Activated naive CD4-positive, alpha-beta T cell treated with anti-CD3 and anti-CD28 coated beads, Interleukin-2, amount 10 ng/mL, durations not matched to agents 7 days and 5 days (primary cell): ENCODE measurements at places on chromosomes 4 and X.

GRCh38 chr4:157043131-157043530 lies 32.8 kb upstream of the GLRB start:
- H3K27ac ChIP-seq: no peak overlapping the region
- H3K27me3 ChIP-seq: no peaks in the 10 kb centered on the region
- no peaks in the 10 kb centered on the region for H3K4me1 ChIP-seq
- DNase-seq: no peak
- H3K36me3 ChIP-seq: no peaks in the 10 kb centered on the region

DNA sequence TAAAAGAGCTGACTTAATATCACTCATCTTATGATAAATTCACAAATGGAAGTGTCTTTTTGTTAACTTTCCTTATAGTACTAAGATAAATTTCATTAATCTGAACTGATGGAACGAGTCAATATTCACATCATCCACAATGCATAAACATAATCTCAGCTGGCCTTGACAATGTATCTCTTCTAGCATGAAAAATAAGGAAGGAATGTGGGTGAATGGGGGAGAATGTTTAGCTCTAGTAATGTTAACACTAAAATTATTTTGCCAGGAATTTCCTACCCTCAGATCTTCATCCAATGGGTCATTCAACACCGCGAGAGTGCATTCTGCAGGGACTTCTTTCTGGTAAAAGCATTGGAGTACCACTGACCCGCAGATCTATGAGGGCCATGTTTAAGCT lies 15.8 kb downstream of the TRPC3 start:
- peaks cover 14% of the 10 kb centered on the region for H3K4me1 ChIP-seq
- H3K27ac ChIP-seq: no peak overlapping the region
- H3K36me3 ChIP-seq: no peaks in the 10 kb centered on the region
- DNase-seq: no peak
- H3K27me3 ChIP-seq: peaks cover 53% of the 10 kb centered on the region

- no peaks in the 10 kb centered on the region for H3K4me1 ChIP-seq
- no peak overlapping the region for H3K4me3 ChIP-seq
- DNase-seq: no peak
- no peaks in the 10 kb centered on the region for H3K27me3 ChIP-seq
Measured at GRCh38 chr4:119087656-119088055, 48.0 kb upstream of the MYOZ2 start.

DNA sequence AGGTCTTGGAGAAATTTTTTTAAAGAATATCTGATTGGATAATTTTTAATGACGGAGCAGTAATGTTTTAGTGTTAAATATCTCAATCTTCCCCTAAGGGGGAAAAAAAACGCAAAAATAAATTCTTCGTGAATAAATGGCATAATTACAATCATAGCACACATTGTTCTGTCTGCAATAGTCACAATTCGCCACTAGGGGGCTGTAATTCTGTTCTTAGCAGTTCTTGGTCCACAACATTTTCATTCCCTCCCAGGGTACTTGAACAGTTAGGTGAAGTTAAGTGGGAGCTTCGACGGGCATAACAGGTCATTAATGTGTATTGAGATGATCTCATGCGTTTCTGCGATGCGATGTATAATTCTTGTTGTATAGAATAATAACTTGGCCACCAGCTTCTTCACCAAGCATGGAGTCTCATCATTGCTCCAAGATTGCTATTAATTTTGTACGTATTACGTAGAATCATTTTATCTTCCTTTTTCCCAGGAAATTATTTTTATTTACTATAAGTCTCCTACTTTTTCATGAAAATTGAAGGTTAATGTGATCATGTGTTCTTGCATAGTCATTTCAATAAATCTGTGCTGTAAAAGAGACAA lies 27.2 kb downstream of the HTR2C start:
- no peaks in the 10 kb centered on the region for H3K27me3 ChIP-seq
- no peaks in the 10 kb centered on the region for H3K36me3 ChIP-seq
- H3K4me1 ChIP-seq: no peaks in the 10 kb centered on the region
- peak; percentile 19 for DNase-seq
- no peak overlapping the region for H3K4me3 ChIP-seq

DNA sequence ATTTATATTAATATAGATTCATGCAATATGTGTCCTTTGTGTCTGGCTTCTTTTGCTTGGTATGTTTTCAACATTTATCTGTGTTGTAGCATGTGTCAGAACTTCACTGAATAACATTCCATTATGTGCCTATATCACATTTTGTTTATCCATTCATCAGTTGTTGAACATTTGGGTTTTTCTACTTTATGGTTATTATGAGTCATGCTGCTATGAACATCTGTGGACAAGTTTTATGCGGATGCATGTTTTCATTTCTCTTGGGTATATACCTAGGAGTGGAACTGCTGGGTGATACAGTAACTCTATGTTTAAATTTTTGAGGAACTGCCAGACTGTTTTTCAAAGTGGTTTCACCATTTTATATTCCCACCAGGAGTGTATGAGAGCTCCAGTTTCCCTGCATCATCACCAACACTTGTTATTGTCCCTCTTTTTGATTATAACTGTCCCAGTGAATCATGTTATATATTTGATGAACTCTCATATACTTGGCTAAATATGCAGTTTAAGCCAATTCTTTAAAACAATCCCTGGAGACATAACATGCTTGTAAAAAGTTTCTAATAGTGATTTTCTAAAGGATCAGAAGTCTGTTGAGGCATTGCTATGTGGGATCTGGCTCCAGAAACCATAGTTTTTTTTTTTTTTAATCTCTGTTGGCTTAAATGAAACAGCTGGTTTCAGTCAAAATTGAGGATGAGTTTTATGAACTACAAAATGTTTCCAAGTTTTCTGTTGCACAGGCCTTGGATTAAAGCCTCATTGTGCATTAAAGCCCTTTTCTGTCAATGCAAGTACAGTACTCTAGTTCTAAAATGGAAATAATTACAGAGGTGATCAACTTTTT lies 21.6 kb upstream of the REPS2 start:
- no peak overlapping the region for H3K4me3 ChIP-seq
- no peak overlapping the region for H3K27ac ChIP-seq
- DNase-seq: no peak
- no peaks in the 10 kb centered on the region for H3K36me3 ChIP-seq

GRCh38 chr4:76666944-76667532 lies 230.9 kb downstream of the SOWAHB start:
- DNase-seq: no peak
- H3K4me3 ChIP-seq: no peak overlapping the region
- H3K27ac ChIP-seq: no peak overlapping the region

DNA sequence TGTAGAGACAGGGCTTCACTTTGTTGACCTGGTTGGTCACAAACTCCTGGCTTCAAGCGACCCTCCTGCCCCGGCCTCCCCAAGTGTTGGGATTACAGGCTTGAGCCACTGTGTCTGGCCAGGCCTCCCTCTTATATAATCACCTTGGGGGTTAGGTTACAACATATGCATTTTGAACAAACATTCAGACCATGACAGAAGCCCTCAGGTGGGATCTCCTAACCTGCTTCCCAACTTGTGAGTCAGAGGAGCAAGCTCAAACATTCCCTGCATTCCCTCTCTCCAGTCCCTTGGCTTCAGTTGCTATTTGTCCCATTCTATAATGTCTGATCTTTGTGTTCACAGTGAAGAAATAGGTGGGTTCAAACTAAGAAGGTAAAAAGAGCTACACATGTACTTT lies 76.5 kb upstream of the NRK start:
- no peak overlapping the region for H3K27ac ChIP-seq
- no peaks in the 10 kb centered on the region for H3K27me3 ChIP-seq
- H3K4me3 ChIP-seq: no peak overlapping the region
- no peaks in the 10 kb centered on the region for H3K4me1 ChIP-seq
- H3K36me3 ChIP-seq: no peaks in the 10 kb centered on the region

DNA sequence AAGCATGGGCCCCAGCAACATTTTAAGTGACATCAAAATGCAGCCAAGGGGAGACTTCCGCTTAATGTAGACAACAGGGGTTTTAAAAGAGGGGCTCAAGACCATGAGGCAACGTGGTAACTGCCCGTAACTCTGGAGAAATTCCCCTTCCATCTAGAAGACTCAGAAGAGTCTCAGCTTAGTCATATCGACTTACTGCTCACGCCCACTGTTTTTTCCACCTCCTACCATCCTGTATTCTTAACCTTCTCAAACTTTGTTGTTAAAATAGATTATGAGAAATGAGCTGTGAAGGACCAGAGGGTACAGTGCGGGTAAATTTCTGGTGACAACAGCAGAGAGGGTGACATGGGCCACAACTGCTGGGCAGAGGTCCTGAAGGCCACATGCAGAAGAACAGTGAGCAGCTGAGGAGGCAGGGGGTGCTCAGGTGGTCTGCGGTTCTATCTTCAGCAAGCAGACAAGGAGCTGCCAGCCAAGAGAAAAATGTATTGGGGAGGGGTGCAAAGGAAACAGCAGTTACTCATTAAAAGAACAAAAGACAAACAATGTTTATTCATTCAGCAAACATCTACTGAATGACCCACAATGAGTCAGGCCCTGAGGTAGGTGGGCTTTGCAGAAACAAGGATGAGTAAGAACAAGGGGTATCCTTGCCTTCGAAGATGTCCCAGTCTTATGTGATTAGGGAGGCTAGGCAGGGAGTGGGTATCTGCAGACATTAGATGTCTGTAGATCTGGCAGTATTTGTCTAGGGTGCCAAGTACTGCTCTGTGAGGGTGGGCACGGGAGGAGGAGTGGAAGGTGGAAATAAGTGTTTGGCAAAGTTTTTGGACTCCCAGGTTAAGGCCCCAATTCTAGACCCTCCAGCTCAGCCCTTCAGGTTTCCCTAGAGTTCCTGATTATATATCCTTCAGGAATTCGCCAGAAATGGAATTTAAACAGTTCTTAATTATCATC lies 175.3 kb downstream of the TSPAN5 start:
- H3K4me3 ChIP-seq: no peak overlapping the region
- no peak for DNase-seq
- peaks cover 48% of the 10 kb centered on the region for H3K4me1 ChIP-seq
- H3K27ac ChIP-seq: no peak overlapping the region
- H3K27me3 ChIP-seq: no peaks in the 10 kb centered on the region

DNA sequence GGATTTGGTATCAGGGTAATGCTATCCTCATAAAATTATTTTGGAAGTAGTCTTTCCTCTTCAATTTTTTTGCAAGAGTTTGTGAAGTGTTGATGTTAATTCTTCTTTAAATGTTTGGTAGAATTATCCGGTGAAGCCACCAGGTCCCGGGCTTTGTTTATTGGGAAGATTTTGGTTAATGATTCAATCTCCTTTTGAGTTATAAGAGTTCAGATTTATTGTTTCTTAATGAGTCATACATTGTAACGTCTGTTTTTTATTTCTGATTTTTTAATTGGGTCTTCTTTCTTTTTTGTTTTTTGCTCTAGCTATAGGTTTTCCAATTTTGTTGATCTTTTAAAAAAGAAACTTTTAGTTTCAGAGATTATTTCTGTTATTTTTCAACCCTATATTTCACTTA lies 412.3 kb downstream of the PDGFC start:
- no peak overlapping the region for H3K4me3 ChIP-seq
- H3K36me3 ChIP-seq: no peaks in the 10 kb centered on the region
- no peak overlapping the region for H3K27ac ChIP-seq
- DNase-seq: no peak
- no peaks in the 10 kb centered on the region for H3K27me3 ChIP-seq

DNA sequence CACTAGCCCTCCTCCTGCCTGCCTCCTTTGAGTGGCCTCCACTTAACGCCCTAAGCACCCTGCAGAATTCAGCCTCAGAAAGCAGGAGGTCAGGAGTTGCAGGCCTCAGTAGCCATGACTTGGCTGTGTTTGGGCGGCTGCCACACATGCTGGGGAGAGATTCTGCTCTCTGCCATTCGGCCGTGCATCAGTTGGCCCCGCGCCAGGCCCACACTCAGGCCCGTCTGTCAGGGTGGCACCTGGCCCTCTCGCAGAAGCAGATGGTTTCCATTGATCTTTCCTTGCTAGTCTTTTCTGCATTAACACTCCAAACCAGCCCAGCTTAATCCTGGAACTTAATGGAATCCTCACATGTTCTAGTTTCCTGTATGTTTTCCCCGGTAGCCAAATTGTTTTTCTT lies 30.7 kb upstream of the ATP6AP2 start:
- H3K4me3 ChIP-seq: no peak overlapping the region
- no peaks in the 10 kb centered on the region for H3K4me1 ChIP-seq
- no peak overlapping the region for H3K27ac ChIP-seq
- no peaks in the 10 kb centered on the region for H3K27me3 ChIP-seq

DNA sequence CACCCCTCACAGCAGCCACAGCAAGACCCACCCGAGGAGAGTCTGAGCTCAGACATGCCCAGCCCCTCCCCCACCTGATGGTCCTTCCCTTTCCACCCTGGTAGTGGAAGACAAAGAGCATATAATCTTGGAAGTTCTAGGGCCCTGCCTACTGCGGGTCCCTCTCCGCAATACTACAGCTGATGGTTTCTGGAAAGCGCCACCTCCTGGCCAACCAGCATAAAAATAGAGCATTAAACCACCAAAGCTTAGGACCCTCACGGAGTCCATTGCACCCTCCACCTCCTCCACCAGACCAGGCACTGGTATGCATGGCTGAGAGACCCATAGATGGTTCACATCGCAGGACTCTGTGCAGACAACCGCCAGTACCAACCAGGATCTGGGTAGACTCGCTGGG lies 78.2 kb downstream of the SH3BGRL start:
- no peak for DNase-seq
- no peak overlapping the region for H3K27ac ChIP-seq
- no peaks in the 10 kb centered on the region for H3K27me3 ChIP-seq
- H3K4me1 ChIP-seq: no peaks in the 10 kb centered on the region

- H3K4me1 ChIP-seq: no peaks in the 10 kb centered on the region
- no peaks in the 10 kb centered on the region for H3K36me3 ChIP-seq
- no peak for DNase-seq
- H3K27me3 ChIP-seq: no peaks in the 10 kb centered on the region
- no peak overlapping the region for H3K27ac ChIP-seq
- H3K4me3 ChIP-seq: no peak overlapping the region
Measured at GRCh38 chr4:143375326-143376073, 38.8 kb downstream of the GAB1 start.

DNA sequence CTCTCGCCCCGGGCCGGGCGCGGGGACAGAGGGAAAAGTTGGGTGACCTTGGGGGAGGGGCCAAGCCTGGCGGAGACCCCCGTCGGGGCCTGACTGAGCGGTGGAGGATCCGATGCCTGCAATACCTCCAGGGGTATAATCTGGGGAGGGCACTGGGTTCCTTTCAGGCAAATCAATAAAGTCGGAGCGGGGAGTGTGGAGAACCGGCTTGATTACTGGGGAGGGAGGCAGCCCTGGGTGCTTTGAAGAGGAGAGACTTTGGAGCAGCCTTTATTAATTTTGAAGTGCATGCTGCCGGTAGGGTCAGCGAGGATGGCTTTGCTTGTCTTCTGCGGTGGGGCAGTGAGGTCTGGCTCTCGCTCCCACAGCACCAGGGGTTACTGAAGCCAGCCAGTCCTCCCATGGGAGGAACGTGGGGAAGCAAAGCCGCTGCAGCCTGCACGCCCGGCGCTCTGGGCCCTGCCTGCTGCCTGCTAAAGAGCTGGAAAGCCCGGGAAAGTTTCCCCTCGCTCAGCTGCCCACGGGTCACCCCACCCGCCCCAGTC lies 403 bp upstream of the LGI2 start:
- peaks cover 65% of the 10 kb centered on the region for H3K27me3 ChIP-seq
- no peak for DNase-seq
- H3K4me3 ChIP-seq: no peak overlapping the region
